ENCODE measurements at places on chromosomes 11 and 22.

DNA sequence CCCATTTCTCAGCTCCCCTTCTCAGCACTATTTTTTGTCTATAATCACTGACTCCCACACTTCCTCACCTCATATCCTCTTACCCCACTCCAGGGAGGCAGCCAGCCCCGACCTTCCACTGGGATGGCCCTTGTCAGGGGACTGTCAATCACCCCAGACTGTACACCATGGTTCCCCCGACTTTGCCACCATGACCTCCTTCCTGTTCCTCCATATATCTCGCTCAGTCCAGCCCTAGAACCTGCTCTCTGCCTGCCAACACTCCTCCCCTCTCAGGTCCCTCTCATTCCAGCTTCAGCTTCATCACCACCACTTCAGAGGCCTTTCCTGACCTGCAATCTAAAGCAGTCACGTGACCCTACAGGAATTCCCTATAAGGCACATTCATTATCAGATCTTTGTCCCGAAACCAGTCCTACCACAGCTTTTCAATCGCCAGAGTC lies 16.5 kb downstream of the PRPF19 start:
- no peak for DNase-seq

GRCh38 chr11:15841931-15842740 lies 514.2 kb downstream of the SOX6 start:
- DNase-seq = no peak

DNA sequence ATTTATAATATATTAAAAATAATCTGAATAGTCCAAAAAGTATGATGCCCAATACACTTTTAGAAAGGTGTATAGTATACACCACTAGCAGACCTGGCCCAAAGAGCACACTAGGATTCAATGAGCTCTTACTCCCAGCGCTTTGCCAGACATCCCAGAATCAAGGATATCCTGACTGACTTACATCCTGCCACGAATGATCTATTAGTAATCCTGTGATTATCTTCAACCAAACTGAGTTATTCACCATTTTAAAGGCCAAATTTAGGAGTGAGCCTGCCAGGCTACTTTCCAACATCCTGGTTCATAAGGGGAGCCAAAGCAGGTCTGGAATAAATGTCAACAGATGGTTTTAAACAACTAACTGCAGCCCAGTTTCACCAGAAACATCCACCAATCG lies 60.8 kb upstream of the FAM181B start:
- no peak for DNase-seq

GRCh38 chr11:57626895-57627294 lies 22.8 kb downstream of the YPEL4 start:
- no peak for DNase-seq

- no peak for DNase-seq
Observed at GRCh38 chr11:24240496-24241175, 256.2 kb upstream of the LUZP2 start.

- DNase-seq = no peak
Observed at GRCh38 chr11:82315093-82315492, 418.6 kb downstream of the FAM181B start.

GRCh38 chr11:120908461-120909181 lies 115.3 kb upstream of the TBCEL start:
- no peak for DNase-seq

DNA sequence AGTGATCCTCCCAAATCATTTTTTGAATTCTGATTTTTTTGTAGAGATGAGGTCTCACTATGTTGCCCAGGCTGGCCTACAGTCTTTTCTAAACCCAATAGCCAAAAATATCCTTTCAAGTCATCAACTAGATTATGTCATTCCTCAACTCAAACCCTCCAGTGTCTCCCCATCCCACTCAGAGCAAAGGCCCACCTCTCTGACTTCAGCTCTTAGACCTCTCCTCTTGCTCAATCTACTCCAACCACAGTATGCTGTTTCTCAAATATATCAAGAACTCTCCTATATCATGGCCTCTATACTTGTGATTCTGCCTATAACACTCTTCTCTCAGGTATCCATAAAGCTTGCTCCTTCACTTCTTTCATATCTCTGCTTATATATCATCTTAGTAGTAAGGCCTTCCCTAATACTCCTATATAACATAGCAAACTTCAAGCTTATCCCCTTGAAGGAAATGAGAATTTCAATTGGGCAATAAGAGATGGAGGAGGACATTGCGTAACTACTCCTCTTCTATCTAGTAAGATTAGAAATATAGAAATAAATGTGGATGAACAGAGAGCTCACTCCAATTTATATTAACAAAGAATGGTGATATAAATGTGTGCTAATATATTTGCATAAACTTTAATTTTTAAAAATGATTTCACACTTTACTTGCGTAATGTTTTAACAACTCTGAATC lies 24.5 kb downstream of the DLG2 start:
- DNase-seq = no peak

DNA sequence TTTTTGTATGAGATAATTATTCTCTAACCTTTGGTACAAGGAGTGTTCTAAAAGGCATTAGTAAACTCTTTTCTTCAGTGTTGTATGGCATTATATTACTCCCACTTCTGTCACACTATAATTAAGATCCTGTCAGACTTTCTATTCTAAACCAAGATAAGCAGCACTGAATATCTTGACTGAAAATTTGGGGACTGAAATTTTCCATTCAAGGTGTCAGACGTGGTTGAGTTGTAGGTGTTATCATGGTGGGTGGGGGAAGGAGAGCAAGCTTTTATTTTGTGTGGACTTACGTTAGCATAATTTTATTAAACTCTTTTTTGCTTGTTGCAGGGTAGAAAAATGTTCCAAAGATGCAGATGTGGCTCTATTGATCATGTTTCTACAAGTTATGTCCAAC lies 22.9 kb downstream of the MUC15 start:
- no peak for DNase-seq

GRCh38 chr22:47123827-47124442 lies 361.5 kb downstream of the TBC1D22A start:
- no peak for DNase-seq

DNA sequence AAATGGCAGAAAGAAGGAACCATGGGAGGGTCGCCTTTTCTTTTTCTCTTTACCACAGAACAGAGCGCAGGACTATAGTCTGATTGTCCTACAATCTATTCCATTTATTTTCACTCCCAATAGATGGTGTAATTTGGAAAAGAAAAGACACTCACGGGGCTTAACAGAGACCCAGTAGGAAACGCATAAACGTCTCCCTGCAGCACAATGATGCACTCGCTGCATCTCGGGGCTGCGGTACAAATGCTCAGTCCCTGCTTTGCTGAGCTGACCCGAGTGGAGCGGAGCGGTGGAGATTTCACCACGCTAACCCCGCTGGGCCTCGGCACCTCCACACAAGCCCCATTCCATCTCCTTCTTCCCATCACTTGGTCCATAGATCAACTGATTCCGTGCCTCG lies 1.5 kb downstream of the FEZ1 start:
- DNase-seq = no peak

DNA sequence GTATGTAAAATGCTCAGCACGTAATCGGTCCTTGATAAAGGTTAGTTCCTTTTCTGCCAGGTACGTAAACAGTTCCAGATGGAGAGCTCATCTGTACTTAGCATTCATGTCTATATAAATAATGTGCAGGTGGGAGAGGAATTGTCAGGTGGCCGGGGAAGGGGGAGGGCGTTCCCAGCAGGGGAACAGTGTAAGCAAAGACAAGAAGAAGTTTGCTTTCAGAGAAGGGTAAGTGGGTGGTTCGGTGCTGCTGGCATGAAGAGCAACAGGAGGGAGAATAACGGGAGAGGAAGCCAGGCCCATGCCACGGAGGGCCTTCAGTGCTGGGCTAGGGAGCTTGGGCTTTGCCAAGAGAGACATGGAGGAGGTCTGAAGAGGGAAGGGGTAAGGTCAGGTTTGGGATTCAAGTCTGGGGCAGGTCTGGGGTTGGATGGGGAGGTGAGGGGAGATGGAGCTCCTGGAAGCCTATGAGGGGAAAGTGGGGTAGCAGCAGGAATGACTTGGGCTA lies 11.4 kb upstream of the WNT11 start:
- no peak for DNase-seq

- DNase-seq = no peak
Observed at GRCh38 chr11:62450543-62451240, 31.9 kb downstream of the SCGB1A1 start.

- DNase-seq = no peak
Observed at GRCh38 chr11:126628790-126629621, 273.5 kb downstream of the ST3GAL4 start.

GRCh38 chr11:67006029-67006884 lies 16.7 kb upstream of the SYT12 start:
- peak; percentile 48 for DNase-seq

- peak; percentile 86 for DNase-seq
Observed at GRCh38 chr11:135075740-135076139, 663.7 kb upstream of the B3GAT1 start.

- no peak for DNase-seq
Observed at GRCh38 chr11:121106812-121107211, 5.8 kb downstream of the TECTA start.

DNA sequence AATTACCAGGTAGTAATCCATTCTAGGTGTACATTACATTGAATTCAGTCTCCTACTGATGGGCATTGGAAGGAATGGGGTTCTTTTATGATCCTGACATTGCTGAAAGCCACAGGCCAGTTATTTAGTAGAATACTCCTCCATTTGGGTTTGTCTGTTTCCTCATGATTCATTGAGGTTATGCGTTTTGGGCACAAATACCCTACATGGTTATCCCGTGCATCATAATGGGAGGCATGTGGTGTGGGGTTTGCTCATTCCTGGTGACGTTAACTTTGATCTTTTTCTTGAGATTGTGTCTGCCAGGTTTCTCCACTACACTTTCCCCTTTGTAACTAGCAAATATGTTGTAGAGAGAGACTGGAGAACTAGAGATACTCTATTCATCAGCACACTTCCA lies 5.5 kb downstream of the FOLR3 start:
- peak; percentile 27 for DNase-seq

DNA sequence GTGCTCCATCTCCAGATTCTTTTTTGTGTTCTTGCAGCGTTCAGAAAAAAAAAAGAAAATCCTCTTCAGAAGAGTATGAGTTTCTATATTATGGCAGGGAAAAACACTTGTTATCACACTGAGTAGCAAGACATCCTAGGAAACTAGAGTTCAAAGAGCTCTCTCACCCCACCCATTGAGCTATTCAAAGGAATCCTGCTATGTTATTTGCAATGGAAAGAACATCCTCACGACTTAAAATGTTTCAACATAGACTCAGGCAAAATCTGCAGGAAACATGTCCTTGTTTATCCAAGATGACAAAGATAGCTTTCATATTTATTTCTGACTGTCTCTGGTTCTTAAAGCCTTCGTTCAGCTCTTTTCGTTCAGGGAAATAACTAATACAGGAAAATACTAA lies 331.6 kb upstream of the ANO5 start:
- DNase-seq = no peak

DNA sequence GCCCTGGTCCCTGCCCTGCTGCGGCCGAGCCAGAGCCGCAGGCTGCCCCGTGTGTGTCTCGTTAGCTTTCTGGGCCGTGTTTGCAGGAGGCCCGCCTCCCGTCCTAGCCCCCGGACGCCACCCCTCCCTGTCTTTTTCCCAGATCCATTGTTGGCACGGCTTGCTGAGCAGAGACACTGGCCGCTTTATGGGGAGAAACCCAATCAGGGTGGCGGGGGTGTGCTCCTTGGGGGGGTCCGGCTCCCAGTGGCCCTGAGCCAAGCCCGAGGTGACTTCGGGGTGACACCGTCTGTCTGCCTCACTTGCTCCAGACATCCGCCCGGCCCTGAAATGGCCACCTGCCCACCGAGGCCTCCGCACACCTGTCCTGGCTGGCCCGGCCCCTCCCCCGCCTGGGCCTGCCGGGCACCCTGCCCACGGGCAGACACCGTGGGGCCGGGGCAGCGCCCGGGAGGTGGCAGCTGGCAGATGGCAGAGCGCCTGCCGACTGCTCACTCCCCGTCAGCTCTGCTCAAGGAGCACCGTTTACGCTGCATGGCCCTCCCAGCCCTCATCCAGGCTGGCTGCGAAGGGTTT lies 43.1 kb upstream of the PPARA start:
- DNase-seq = no peak

GRCh38 chr22:35868938-35869337 lies 151.3 kb downstream of the APOL5 start:
- no peak for DNase-seq

DNA sequence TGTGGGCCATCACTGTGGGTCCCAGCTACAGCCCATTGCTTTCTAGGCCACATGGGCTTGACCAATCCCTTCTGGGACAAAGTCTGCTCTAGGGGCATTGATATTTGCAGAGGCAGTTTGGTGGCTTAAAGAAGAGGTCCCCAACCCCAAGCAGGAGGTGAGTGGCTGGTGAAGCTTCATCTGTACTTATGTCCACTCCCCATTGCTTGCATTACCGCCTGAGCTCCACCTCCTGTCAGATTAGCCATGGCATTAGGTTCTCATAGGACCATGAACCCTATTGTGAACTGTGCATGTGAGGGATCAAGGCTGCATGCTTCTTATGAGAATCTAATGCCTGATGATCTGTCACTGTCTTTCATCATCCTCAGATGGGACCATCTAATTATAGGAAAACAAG lies 54.4 kb upstream of the CADM1 start:
- DNase-seq = no peak

DNA sequence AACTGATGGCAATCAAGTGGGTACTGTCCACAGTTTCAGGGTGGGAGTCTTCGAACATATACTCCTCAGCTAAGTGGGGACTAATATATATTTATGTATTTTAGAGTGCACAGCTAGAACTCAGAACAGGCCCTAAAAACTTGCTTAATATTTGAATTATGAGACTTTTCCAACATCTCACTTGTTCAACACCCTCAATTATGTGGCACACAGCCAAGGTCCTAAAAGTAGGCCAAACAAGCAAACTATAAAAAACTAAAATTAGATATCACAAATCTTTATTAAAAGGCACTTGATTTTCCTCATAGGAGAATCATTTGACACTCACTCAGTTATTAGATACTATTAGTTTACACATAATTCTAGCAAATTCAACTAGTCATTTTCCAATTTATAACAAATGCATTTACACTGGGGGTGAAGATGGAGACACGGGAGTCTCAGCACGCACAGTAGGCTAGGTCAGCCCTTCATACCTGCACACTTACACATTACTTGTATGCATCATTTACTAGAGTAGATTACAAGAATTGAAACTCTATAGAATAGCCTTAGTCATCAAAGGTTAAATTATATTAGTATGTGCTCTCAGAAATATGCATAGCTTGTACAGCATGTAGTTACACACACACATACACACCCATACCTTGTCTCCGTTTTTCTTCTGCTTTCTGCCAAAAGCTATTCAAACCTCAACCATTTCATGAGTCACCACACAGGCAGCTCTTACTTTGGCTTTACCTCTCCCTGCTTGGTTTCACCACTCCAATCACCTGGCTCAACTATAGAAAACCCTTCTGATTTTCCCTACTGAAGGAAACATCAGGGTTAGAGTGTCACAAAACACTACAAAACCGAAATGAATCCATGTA lies 171.5 kb downstream of the SBF2 start:
- no peak for DNase-seq

DNA sequence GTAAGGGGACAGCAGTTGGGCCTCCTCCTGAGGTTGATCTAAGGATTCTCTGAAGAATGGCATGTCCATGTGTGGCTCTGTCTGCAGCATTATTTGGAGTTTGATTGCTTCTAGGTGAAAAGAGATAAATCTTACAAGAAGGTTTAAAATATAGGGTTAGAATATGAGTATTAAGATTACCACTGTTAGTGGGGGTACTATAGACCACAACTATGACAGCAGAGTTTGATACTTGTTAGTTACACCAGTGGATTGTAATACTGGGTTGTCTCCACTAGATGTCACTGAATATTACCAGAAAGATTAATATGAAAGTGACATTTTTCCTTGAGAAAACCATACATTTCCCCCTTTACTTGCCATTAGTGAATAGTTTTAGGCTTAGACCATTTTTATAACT lies 47.9 kb downstream of the ZNF280B start:
- DNase-seq = no peak
